ENCODE measurements at places on chromosomes 1 and 21.

DNA sequence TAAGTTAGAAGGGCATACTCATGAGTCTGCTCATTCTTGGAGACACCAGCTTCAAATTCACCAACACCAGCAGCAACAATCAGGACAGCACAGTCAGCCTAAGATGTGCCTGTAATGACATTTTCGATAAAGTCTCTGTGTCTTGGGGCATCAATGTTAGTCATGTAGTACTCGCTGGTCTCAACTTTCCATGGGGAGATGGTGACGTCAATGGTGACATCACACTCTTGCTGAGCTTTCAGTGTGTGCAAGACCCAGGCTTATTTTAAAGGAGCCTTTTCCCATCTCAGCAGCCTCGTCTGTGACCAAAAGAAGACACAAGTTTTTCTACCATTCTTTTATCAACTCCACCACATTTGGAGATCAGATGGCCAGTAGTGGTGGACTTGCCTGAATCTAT is 75.5 kb downstream of the SERINC2 start:
- no peak for DNase-seq

DNA sequence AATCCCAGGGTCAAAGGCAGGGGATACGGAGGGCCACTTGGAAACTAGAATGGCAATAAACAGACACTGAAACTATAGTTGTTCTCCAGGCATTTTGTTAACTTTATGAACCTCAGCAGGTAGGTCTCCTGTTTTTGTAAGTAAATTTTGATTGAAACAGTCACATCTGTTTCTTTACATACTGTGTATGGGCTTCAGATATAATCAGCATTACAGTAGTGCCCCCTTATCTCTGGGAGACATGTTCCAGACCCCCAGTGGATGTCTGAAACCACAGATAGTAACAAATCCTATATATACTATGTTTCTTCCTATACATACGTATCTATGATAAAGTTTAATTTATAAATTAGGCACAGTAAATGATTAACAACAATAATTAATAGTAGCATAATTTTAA is 11.5 kb downstream of the STIL start:
- DNase-seq: no peak

DNA sequence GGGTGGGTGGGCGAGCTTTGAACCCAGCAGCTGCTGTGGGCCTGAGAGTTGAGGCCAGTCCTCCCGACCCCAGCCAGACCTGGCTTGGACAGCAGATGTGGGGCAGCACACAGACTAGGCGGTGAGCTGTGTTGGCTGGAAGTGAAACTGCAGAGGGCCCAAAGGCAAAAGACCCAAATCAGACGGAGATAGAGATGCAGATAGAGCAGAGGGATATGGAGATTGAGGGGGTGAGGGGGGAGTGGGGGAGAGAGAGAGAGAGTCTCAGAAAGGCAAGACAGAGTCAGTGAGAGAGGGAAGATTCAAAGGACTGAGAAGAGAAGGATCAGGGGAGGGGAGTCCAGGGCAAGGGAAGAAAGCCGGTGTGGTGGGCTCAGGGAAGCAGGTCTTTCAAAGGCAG is 17.0 kb upstream of the POU3F1 start:
- DNase-seq: no peak

- no peak for DNase-seq
Observed at GRCh38 chr1:27152004-27152828, 2.7 kb downstream of the SLC9A1 start.
